ENCODE measurements at places on chromosomes 11 and 22.

- DNase-seq: no peak
Measured at GRCh38 chr11:118373263-118373662, 13.9 kb downstream of the UBE4A start.

DNA sequence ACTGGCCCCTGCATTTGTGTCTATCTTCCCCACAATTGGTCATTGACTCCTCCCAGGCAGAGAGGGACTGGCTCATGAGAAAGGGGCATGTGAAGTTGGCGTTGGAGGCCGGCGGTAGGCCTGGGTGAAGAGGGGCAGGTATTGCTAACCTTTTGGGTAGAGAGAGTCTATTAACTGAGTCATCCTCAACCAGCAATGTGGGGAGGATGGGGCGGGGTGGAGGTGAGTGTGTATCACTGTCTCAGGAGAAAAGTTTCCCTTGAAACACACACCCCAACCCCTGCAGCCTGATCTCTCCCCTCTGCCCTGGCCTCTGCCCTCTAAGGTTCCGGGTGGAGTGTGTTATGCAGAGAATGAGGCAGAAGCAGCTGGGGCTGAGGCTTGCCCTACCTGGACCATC lies 60.1 kb upstream of the PHF21B start:
- no peak for DNase-seq

DNA sequence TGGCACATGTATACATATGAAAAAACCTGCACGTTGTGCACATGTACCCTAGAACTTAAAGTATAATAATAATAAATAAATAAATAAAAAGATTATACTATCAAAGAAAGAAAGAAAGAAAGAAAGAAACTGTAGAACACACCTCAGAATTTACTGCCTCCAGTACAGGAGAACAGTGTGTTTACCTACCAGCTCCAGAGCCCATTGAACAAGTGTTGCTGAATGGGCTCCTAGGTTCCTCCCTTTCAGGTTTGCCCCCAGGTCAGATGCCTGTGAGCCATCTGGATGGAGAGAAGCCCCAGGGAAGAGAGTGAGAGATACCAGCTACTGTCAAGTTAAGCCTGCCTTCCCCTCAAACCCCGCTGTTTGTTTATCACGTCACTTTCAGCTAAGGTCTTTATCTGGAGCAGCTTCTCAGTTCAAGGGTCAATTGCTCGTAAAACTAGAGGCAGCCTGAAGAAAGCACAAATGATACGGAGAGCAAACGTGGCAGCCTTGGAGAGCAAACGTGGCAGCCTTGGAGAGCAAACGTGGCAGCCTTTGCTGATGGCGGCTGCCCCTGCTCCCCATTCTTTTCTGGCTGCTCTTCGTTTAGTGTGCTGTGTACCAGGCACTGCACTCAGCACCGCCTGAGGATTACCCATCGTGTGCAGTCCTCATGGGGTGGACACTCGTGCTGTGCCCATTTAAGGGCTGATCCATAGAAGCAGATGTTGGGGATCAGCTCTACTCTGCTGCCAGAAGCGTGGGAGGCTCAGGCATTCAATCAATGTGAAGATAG lies 111.7 kb downstream of the ADAMTS15 start:
- DNase-seq: no peak

DNA sequence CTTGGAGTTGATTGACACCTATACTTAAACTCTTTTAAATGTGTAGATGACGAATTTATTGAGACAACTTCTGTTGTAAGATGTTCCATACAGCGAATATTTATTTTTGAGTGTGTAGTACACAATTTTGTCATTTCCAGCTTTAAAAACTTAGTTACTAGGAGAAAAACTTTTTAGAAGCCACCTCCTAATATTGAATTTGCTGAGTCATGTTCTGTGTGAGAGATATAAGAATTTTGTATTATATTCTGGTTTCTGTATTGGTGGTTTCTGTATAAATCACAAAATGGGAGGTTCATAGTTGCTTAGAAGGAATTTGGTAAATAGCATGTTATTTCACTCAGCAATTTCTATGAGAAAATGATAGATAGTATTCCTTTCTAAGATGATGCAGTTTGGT lies 171.3 kb downstream of the WNT11 start:
- no peak for DNase-seq

DNA sequence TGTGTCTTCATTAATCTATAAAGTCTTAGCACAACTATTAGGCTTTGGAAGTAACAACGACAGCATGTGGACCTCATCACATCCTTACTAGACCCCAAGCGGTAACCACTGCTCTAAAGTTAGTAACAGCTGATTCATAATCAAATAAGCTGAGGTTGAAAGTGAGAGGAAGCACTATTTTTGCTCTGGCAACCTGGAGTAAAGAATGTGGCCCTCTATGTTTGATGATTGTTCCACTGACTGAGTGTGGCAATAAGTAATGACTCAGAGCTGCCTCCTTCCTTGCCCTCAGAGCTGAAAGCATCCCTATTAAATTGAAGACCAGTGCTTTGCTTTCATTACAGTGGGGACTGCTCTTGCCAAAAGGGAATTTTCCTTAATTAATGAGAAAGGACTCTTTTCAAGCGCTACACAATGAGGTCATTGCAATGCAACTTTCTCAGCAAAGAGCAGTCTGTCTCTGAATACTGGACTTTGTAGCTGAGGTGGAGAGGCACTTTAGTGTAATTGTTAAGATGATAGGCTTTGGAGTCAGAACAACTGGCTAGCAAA lies 906.1 kb upstream of the RAG2 start:
- DNase-seq: no peak

GRCh38 chr11:120722524-120722923 lies 211.0 kb downstream of the GRIK4 start:
- DNase-seq: no peak

GRCh38 chr11:7775689-7776088 lies 21.1 kb downstream of the OR5P2 start:
- no peak for DNase-seq

GRCh38 chr22:17422736-17423343 lies 53.6 kb downstream of the CECR2 start:
- DNase-seq: no peak

GRCh38 chr11:75313513-75314272 lies 37.8 kb downstream of the ARRB1 start:
- no peak for DNase-seq

- no peak for DNase-seq
Measured at GRCh38 chr22:49918911-49919881, 762 bp downstream of the CRELD2 start.

- DNase-seq: no peak
Measured at GRCh38 chr11:16412525-16413172, 56.3 kb upstream of the SOX6 start.

Measured in thoracic aorta (tissue), 2 donors.